ENCODE measurements at places on chromosomes 13 and 19. TPM values are rescaled to one million over a fixed set of nuclear protein-coding genes. Genes with fewer than 3 reads are reported as not detected.

Gene C19orf12
- total RNA-seq, result 47.8 TPM

Gene ZNF541
- total RNA-seq, result not detected

Gene TTC9B
- total RNA-seq, result not detected

Gene ZNF221
- total RNA-seq, result 6.3 TPM

Data from Daoy (cell line).